ENCODE measurements at places on chromosomes 12 and 14.
A peak's percentile ranks its signal among the peaks of the same experiment; 100 is the strongest.

- no peak for ATAC-seq
Measured at GRCh38 chr12:65306366-65307168, 28.1 kb downstream of the MSRB3 start.

DNA sequence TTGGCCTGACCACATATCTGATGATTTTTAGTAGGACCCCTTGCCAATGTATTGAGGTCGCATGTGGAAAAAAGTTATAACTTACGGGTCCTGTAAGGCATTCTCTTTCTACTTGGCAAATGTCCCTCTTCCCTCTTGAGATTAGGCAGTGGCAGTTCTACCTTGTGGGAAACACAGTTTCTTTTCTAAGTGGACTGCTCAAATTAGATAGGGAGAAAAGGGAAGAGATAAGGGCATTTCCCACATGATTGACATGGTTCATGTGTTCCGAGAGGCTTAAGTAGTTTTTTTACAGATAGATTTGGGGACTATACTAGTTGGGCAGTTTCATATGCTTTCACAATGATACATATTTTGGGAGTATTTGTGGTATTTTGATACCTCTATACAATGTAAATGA lies 154.7 kb downstream of the FBXL14 start:
- no peak for ATAC-seq

DNA sequence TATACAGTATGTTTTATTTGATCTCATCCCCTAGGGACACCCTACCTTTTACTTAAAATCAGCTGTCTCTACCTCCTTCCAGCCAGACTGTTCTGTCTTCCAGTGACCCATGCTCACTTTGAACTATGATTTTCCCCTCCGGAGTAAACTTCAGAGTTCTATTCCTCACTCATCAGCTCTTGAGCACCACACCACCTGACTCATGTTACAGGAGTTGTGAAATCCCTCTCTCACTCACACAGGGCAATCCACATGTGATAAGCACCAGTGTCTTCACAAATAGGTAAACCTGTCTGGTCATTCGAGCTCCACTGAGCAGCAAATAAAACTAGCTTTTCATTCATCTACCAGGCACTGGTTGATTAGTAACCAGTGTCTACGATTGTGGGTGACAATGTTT lies 177.3 kb upstream of the BMP4 start:
- no peak for ATAC-seq

GRCh38 chr14:69481815-69482568 lies 2.5 kb upstream of the PLEKHD1 start:
- ATAC-seq: peak; percentile 83

- ATAC-seq: peak; percentile 90
Measured at GRCh38 chr14:92577321-92577742, 63.8 kb downstream of the RIN3 start.

GRCh38 chr12:63006536-63006935 lies 71.6 kb upstream of the PPM1H start:
- no peak for ATAC-seq

Data from stimulated activated memory B cell treated with anti-CD40 and anti-IgM and Interleukin-4, amounts not matched to agents 10 μg/mL and 1 μg/mL and 100 μg/mL, for 72 hours (primary cell).